ENCODE measurements at places on chromosomes 12 and 14.

DNA sequence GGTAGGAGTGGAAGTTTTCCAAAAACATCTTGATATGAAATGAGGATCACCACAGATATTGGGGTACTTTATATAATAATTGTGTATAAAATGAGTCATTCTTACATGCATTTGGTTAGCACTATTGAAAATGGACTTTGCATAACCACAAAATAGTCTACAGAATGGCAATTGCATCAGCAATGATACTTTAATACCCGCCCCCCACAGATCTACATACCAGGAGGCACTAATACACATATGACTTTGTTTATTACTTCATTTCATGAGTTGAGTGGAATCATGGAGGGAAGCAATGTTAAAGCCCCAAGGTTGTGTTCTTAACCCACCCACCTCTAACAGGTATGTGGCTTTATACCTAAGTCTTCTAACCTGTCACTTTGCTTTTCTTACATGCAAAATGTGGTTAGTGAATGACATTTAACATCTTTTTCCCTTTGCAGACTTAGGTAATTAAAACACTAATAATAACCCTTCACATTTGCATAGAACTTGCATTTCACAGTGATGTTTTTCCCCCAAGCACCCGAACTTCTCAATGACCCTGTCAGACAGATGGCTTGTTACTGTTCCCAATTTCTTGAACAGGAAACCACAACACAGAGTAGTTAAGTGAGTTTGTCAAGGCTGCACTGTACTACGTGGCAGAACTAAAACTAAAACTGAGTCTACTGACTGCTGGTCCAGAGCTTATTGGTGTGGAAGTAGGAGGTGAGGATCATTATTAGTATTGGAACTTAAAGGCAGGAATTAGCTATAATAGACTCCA, 101.9 kb downstream of the NPAS3 start:
- DNase-seq = no peak

DNA sequence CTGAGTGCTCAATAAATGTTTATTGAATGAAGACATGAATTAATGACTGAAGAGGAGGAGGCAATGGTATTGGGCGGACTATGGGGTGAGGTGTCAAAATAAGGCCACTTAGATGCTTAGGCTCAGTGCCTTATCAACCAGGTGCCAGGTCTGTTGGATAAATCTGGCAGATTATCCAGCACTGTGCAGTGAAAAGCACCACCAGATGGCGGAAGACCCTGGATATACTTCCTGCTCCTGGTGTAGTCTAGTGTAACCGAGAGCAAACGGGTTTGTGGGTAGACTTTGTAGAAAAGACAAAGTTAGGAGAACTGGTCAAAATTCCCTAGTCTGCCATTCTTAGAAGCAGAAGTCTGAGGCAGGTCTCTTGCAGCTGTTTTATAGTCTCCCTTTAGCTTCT, 306.3 kb downstream of the ATP23 start:
- no peak for DNase-seq

GRCh38 chr14:96905825-96906224, 108.6 kb downstream of the VRK1 start:
- DNase-seq = no peak

DNA sequence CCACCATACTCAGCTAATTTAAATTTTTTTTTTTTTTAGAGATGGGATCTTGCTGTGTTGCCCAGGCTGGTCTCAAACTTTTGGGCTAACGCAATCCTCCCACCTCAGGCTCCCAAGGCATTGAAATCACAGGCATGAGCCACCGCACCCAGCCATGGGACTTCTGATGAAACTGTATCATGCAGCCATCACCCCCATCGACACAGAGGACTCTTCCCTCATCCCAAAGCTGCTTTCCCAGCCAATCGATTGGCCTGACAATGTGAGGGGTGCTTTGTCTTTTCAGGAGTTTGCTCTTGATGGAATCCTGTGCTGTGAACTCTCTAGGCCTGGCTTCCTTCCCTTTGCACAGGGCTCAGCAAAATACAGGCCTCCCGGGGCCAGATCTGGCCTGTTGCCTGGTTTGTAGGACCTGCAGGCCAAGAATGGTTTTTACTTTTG, 59.6 kb upstream of the NCOR2 start:
- DNase-seq = no peak
